ENCODE measurements at places on chromosomes 6 and 20. TPM values are rescaled to one million over a fixed set of nuclear protein-coding genes. Genes with fewer than 3 reads are reported as not detected.

- peaks cover 5% of the 10 kb centered on the region for H3K27me3 ChIP-seq
- no peak overlapping the region for H3K4me3 ChIP-seq
- H3K36me3 ChIP-seq, result no peaks in the 10 kb centered on the region
- no peak for DNase-seq
- H3K27ac ChIP-seq, result no peak overlapping the region
Measured at GRCh38 chr6:157223511-157223910, 99.8 kb downstream of the TMEM242 start.

GRCh38 chr20:33784225-33784624, 26.9 kb upstream of the CHMP4B start:
- H3K36me3 ChIP-seq, result peaks cover 4% of the 10 kb centered on the region
- DNase-seq, result no peak

DNA sequence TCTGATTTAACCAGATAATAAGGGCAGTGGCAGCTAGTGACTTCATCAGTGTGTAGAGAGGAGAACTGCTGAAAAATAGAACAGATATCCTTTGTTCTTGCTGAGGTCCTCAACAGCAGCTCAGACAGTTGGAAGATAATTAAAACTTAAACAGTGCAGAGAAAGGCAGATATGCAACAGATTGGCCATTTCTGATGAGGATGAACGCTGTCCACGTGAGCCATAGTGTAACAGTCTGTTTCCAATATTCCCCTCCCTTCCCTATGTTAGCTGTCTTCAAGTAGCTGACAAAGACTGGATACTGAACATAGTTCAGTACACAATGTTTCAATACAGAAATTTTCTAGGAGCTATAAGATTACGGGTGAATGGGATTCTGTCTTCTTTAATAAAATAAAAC, 291.4 kb downstream of the BTBD9 start:
- peaks cover 75% of the 10 kb centered on the region for H3K4me1 ChIP-seq
- H3K36me3 ChIP-seq, result no peaks in the 10 kb centered on the region
- H3K27me3 ChIP-seq, result no peaks in the 10 kb centered on the region
- DNase-seq, result no peak

- peak overlapping the region; percentile 11 for H3K4me3 ChIP-seq
- peak; percentile 60 for DNase-seq
- no peak overlapping the region for H3K27ac ChIP-seq
- H3K4me1 ChIP-seq, result peaks cover 18% of the 10 kb centered on the region
Measured at GRCh38 chr6:28683945-28684538, 158.4 kb downstream of the GPX5 start.

GRCh38 chr6:33847078-33847477, 43.3 kb upstream of the MLN start:
- H3K4me3 ChIP-seq, result no peak overlapping the region
- no peak overlapping the region for H3K27ac ChIP-seq

OTOR gene
- total RNA-seq, result not detected

EPHA7 gene
- total RNA-seq, result not detected

CST2 gene
- not detected for total RNA-seq

- DNase-seq, result peak; percentile 50
- H3K27me3 ChIP-seq, result no peaks in the 10 kb centered on the region
- H3K36me3 ChIP-seq, result no peaks in the 10 kb centered on the region
- H3K27ac ChIP-seq, result peak overlapping the region; percentile 71
- H3K4me1 ChIP-seq, result peaks cover 53% of the 10 kb centered on the region
Measured at GRCh38 chr20:34579979-34580940, 21.7 kb downstream of the MAP1LC3A start.

BIRC7 gene
- total RNA-seq, result not detected

GRCh38 chr6:129648819-129649491, 61.0 kb downstream of the ARHGAP18 start:
- peak overlapping the region; percentile 12 for H3K27ac ChIP-seq
- H3K36me3 ChIP-seq, result peaks cover 29% of the 10 kb centered on the region
- H3K4me3 ChIP-seq, result no peak overlapping the region
- H3K27me3 ChIP-seq, result no peaks in the 10 kb centered on the region
